B cell (primary cell): ENCODE measurements at places on chromosomes 7 and 10. TPM values are rescaled to one million over a fixed set of nuclear protein-coding genes. Genes with fewer than 3 reads are reported as not detected.

GNG11 gene
- total RNA-seq: 1.6 and 1.7 TPM in 2 replicates

MYH16 gene
- not detected in 2 replicates for total RNA-seq

TUBAL3 gene
- total RNA-seq: not detected in 2 replicates

ODAD2 gene
- total RNA-seq: not detected in 2 replicates

SDHAF3 gene
- 18.5 and 20.2 TPM in 2 replicates for total RNA-seq

PGAM2 gene
- 2.9 and 3.2 TPM in 2 replicates for total RNA-seq

WNT8B gene
- not detected in 2 replicates for total RNA-seq

SOSTDC1 gene
- not detected in 2 replicates for total RNA-seq

DKK1 gene
- not detected in 2 replicates for total RNA-seq

OR6B1 gene
- total RNA-seq: not detected in 2 replicates

SEC23IP gene
- total RNA-seq: 69.7 and 77.3 TPM in 2 replicates

OPN4 gene
- not detected in 2 replicates for total RNA-seq

EPC1 gene
- 106 and 120 TPM in 2 replicates for total RNA-seq

ANKRD2 gene
- total RNA-seq: not detected in 2 replicates

PLEKHS1 gene
- total RNA-seq: not detected in 2 replicates

NAT16 gene
- total RNA-seq: not detected in 2 replicates

CASP7 gene
- total RNA-seq: 23.9 and 28.7 TPM in 2 replicates

ANXA8L1 gene
- not detected in 2 replicates for total RNA-seq

IFIT1 gene
- total RNA-seq: 1.2 and 1.4 TPM in 2 replicates
